ENCODE measurements at places on chromosomes 13 and 19.

GRCh38 chr13:99648927-99649326 lies 147.7 kb downstream of the TM9SF2 start:
- DNase-seq = no peak

GRCh38 chr13:20156702-20157101 lies 4.2 kb downstream of the GJA3 start:
- DNase-seq = peak; percentile 75

GRCh38 chr19:17159466-17160393 lies 55.4 kb upstream of the USE1 start:
- DNase-seq = no peak

- no peak for DNase-seq
Observed at GRCh38 chr13:45196096-45196495, 4.7 kb downstream of the KCTD4 start.

- no peak for DNase-seq
Observed at GRCh38 chr19:4009990-4010807, 2.7 kb downstream of the PIAS4 start.

GRCh38 chr13:89322466-89322865 lies 1651.3 kb downstream of the SLITRK5 start:
- DNase-seq = no peak

DNA sequence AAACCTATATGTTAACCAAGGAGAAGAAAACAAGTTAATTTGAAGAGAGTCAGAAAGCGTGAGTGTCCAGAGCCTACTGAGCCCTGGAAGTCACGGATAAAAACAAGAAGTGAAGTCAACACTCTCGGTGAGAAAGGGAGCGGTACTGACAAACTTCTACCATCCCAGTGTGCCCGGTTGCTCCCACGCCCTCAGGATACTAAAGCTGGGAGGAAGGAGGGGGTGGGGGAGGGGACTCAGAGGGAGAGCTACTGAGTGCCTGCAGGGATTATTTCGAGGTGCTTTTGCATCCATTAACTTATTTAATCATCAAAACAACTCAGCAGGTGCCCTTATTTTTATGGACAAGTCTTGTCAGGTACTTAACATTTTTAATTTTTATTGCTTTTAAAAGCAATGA lies 166.2 kb downstream of the ZIC5 start:
- peak; percentile 6 for DNase-seq

DNA sequence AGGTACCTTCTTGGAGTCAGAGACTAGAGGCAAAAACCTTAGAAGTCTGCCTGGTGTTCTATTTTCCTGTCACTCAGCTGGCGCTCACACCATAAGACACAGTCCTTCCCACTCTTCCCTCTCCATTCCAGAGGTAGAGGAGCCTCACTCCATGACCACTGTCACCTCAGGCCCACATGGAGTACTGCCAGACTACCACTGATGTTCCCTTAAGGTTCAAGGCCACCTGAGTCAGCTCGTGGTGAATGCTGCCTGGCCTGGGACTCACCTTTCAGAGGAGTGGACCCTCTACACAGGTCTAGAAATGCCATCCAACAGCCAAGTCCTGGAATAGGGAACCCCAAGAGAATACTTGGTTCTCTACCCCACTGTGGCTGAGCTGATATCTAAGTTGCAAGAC lies 29.9 kb downstream of the RGCC start:
- no peak for DNase-seq

- DNase-seq = no peak
Observed at GRCh38 chr19:40213882-40214570, 4.2 kb downstream of the TTC9B start.

GRCh38 chr13:66265371-66265770 lies 964.8 kb downstream of the PCDH9 start:
- no peak for DNase-seq

GRCh38 chr13:94239135-94239534 lies 240.3 kb downstream of the DCT start:
- no peak for DNase-seq

- DNase-seq = no peak
Observed at GRCh38 chr13:111666164-111666776, 345.8 kb downstream of the TEX29 start.

GRCh38 chr19:7497292-7497691 lies 8.5 kb upstream of the PEX11G start:
- DNase-seq = no peak

DNA sequence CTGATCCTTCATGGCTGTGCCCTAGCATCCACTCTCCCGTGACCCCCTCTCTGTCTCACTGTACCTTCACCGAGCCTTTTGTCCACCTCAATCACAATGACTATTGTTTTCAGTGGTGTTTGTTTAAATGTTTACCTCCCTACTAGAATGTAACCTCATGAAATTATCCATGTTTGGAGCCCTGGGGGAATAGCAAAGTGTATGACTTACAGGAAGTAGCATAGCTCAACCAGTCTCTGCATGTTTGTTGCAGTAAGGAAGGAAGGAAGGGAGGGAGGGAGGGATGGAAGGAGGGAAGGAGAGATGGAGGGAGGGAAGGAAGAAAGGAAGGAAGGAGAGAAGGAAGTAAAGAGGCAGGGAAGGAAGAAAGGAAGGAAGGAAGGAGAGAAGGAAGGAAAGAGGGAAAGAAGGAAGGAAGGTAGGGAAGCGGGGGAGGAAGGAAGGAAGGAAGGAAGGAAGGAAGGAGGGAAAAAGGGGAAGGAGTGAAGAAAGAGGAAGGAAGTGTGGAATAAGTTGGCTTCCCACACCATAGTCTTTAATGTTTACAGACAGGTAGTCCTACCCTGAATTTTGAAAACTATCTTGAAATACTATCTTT lies 421.4 kb downstream of the COG6 start:
- no peak for DNase-seq

DNA sequence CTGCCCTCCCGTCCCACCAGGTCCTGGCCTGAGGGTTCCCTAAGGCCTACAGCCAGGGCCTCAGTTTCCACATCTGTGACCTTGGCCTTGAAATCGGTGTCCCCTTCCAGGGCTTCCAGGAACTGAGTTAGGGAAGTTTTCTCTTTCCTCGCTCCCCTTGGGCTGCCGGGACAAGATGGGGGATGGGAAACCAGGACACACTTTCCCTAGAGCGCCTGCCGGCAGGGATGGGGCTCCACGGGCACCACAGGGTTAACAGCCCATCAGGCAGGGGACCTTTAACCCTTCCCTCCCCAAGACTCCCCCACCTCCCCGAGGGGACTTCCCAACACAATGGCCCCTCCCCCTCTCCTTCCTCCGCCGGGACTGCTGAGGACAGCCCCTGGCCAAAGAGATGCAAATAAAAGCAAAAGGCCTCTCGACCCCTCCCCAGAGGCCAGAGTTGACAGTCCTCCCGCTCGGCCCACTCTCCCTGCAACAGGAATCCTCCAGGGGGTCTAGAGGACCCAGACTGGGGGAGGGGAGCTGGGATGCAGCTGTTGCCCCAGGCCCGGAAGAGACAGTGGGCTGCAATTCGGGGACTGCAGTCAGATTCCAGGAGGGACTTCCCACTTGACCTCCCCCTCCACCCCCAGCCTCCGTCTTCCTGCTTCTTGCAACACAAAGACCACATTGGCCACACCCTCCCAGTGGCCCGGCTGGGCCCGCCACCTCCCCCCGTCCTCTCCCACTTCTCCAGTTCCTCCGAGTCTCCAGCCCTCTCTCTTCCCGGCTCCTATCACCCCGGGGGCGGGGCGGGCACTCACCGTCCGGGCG lies 3.4 kb downstream of the BBC3 start:
- no peak for DNase-seq

DNA sequence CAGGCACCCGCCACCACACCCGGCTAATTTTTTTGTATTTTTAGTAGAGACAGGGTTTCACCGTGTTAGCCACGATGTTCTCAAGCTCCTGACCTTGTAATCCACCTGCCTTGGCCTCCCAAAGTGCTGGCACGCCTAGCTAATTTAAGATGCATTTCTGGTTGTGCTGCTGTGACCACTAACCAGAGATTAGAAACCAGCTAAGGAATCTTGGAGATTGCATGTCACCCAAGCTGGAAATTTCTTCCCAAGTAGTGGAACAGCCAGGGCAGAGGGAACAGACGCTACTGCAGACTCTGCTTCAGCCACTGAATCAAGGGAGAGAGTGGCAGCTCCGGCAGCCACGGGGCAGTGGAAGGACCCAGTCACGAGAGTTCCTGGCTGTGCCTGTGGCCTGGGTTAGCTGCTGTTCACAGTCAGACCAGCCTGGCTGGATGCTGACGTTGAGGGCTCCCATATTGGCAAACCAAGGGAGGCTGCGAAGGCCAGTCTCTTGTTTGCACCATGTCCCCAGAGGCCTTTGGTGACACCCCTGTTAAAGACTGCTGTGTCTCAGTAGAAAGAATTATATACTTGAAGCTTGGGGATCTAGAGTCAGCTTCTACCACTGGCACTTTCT lies 7.9 kb downstream of the TPM4 start:
- no peak for DNase-seq

- DNase-seq = no peak
Observed at GRCh38 chr13:62433660-62434059, 1018.0 kb upstream of the PCDH20 start.

- DNase-seq = no peak
Observed at GRCh38 chr19:33438987-33439781, 65.7 kb downstream of the CEBPG start.

GRCh38 chr19:14000691-14001375 lies 5.3 kb downstream of the RFX1 start:
- no peak for DNase-seq

GRCh38 chr13:73948848-73949529 lies 185.2 kb downstream of the KLF12 start:
- no peak for DNase-seq

- DNase-seq = peak; percentile 22
Observed at GRCh38 chr13:98032168-98032567, 78.7 kb downstream of the IPO5 start.

DNA sequence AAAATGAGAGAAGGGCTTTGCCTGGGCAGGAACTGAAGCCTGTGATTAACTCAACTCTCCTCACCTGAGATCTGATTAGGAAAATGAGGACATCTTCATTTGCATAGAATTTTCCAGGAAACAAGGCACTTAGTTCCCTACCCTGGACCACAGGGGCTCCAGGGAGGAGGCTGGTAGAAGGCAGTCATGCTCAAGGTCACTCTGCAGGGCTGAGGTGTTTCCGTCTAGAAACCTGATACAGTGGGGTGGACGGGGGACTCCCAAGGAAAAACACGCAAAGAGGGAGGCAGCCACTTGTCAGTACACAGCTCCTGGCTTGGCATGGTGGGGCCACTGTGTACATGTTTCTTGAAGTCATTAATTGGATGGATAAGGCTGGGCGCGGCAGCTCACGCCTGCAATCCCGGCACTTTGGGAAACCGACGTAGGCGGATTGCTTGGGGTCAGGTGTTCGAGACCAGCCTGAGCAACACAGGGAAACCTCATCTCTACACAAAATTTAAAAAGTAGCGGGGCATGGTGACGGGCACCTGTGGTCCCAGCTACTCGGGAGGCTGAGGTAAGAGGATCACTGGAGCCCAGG lies 6.0 kb downstream of the KLK14 start:
- no peak for DNase-seq

- no peak for DNase-seq
Observed at GRCh38 chr13:28355046-28355821, 139.7 kb downstream of the FLT1 start.

- DNase-seq = no peak
Observed at GRCh38 chr19:32105527-32106310, 239.7 kb upstream of the ZNF507 start.

- DNase-seq = no peak
Observed at GRCh38 chr19:43337737-43338136, 15.7 kb upstream of the CD177 start.

DNA sequence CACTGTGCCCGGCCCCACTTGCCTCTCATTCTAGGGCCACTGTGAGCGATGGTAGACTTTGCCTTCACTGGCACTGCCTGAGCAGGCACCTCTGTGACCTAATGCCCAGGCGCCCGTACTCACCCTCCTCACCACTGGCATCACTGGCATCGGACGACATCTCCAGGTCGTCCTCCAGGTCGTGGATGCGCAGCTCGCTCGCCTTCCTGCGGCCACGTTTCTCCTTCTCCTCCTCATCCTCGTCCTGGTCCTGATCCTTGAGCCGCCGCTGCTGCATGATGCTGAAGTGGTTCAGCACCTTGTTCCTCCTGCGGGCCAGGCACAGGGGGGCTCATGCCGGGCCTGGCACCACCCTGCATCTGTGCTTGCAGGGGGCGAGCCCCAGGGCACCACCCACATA lies 7.5 kb upstream of the PSPN start:
- DNase-seq = no peak

DNA sequence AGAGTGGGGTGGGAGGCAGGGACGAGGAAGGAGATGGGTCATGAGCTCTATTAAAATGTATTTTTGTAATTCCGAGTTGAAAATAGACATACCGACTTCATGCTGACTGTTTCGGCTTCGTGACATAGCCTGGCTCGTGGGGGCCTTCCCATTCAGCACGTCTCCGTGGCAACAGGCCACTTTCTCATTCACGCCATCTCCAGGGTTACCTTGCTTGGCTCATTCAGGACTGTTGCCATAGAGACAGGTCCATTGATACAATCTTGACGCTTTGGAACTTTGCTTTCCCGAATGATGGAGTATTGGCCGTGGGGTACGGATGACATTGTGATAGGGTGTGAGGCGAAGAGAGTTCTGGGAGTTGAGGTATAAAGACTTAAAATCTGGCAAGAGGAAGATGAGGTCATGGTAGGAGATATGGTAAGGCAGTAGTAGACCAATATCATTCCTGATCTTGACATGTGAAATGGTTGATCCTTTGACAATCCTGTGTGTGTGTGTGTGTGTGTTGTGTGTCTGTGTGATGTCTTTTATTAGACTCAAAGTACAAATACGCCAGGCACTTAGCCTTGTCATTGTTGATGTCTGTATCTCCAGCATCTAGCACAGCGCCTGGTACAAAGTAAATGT lies 97.3 kb downstream of the CACNA1A start:
- no peak for DNase-seq

- no peak for DNase-seq
Observed at GRCh38 chr19:45352914-45353796, 12.6 kb downstream of the KLC3 start.

- DNase-seq = no peak
Observed at GRCh38 chr19:1817553-1818179, 5.6 kb upstream of the ATP8B3 start.

GRCh38 chr19:46265217-46265828 lies 31.5 kb upstream of the HIF3A start:
- DNase-seq = peak; percentile 44

- DNase-seq = no peak
Observed at GRCh38 chr13:44397766-44398223, 24.2 kb downstream of the SERP2 start.

DNA sequence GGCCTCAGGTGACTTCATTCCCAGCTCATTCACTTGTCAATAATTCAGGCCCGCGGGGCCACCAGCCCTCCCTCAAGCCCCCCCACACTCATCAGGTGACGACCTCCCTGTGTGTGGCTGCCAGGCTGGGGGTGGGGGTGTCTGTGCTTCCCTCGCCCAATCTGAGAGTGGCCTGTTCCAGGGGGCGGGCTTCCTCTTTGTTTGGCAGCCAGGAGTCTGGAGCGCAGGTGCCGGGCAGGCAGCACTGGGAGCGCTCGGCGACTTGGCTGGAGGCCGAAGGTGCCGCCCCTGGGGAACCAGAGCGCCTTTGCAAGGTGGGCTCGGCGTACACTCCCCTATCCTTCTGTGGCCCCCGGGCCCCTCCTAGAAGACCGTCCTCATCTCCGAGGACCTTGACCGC lies 5.4 kb upstream of the ZNF98 start:
- no peak for DNase-seq

Measured in SK-N-MC (cell line).